CMK (cell line): ENCODE measurements at places on chromosomes 16 and 17.

GRCh38 chr17:19448341-19449268 lies 37.6 kb downstream of the RNF112 start:
- DNase-seq: no peak

DNA sequence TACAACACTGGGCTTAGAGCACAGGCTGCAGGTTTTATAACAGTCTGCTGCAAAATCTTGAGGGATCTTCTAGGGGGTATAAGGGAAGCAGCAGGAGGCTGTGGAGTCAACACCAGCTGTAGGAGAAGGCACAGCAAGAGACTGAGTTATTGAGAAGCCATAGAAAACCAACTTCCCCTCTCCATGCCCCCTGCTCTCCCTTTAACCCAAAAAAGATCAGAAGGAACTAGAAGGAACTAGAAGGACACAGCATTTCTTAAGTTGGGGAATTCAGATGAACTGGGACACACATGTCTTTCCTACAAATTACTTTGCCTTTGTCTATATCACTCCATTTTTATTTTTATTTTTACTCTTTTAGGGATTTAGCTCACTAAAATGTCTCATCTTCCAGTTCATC lies 6.2 kb upstream of the CCL18 start:
- DNase-seq: no peak

DNA sequence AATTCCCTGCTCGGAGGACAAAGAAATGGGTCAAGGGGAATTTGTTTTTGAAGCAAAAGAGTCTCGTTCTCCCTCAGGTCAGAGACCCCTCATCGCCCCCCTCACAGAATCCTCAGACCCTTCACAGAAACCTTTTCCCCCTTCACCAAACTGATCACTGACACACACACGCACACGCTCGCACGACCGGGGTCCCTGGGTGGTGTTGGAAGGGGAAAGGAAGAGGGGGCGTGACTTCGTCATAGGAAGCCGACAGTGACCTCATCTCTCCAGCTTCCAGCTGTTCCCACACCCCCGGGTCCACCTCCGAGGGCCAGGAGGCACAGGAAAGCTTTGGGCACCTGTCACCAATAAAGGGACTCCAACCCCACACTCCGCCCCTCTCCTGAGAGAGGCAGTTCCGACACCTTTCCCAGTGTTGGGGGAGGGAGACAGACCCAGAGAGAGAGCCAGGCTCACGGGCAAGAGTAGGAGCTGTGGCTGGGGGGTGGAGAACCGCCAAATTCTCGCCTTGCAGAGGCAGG lies 1.2 kb downstream of the ASGR1 start:
- DNase-seq: no peak

- DNase-seq: no peak
Measured at GRCh38 chr17:2964028-2964356, 99.4 kb downstream of the OR1D5 start.

- peak; percentile 54 for DNase-seq
Measured at GRCh38 chr17:74981979-74982662, 5.3 kb upstream of the CDR2L start.

DNA sequence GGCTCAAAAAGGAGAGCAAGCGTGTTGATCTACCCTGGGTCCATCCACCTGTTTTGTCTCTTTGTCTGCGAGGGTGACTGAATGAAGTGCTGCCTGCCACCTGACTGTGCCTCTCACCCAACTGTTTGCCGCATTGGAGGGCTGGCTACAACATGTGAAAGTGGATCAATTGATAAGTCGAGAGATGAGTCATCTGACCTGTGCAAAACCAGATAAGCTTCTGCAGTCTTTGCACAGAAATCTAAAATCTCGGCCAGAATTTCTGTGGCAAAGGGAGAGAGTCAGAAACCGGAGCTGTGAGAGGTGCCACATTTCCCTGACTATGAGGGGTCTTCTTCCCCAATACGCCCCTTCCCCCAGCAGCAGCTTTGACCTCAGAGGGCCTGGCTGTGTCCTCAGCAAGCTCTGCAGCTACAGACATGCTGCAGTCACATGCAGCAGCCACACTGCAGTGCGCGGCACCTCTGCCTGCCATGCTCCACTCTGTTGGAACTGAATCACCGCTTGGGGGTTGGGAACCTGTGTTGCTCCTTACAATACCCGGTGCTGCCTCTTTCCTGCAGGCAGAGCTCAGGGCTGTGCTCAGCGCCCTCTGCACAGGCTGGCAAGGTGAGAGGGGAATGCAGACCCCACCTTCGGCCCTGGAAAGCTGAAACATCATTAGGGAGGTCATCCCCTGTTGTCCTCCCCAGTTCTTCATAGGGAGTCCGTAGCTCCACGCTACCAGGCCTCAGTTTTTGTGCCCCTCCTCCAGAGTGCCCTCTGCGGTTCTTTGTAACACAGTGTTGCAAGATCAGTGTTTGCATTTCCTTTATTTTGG lies 16.2 kb upstream of the HAS3 start:
- no peak for DNase-seq

DNA sequence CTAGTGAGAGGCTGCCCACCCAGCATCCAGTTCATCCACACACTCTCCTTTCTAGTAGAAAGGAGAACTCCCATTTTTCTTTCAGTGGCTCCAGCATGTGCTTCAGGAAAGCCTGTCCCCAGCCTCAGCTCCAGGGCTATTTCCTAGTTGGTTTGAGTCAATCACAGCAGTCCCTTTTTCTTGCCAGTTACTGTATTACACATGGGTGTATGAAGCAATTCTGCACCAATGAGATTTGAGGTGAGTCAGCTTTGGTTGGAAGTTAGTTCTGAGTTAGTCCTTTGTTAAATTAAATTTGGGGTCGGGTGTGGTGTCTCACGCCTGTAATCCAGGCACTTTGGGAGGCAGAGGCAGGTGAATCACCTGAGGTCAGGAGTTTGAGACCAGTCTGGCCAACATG lies 24.8 kb downstream of the RAD51D start:
- no peak for DNase-seq

GRCh38 chr16:81040131-81040530 lies 4.5 kb downstream of the ATMIN start:
- DNase-seq: no peak

- no peak for DNase-seq
Measured at GRCh38 chr17:28686296-28686695, 24.3 kb downstream of the SUPT6H start.

DNA sequence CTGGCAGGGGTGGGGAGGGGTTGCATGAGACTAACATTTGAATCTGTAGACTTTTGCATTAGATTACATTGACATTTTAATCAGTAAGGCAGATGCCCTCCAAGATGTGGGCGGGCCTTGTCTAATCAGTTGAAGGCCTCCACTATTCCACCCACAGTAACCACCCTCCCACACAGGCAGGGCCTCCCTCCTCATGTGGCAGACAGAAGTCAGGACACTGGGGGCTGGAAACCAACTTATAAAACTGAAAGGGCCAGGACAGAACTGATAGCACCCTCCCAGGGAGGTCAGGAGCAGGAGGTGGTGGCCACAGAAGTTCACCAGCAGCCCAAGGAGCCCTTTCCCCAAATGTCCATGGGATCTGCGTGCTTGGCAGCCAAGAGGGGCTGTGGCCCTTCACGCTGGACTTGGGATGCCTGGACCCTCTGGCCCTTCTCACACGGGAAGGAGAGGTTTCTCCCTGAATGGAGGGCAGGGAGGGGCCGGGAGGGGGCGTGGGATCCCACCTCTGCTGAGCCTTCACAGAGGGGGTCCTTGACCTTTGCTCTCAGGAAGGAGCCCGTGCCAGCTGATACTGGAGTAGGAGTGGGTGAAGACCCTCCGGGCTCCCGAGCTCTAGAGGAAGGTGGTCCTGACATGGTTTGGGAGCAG lies 4.6 kb downstream of the PYCR1 start:
- no peak for DNase-seq

DNA sequence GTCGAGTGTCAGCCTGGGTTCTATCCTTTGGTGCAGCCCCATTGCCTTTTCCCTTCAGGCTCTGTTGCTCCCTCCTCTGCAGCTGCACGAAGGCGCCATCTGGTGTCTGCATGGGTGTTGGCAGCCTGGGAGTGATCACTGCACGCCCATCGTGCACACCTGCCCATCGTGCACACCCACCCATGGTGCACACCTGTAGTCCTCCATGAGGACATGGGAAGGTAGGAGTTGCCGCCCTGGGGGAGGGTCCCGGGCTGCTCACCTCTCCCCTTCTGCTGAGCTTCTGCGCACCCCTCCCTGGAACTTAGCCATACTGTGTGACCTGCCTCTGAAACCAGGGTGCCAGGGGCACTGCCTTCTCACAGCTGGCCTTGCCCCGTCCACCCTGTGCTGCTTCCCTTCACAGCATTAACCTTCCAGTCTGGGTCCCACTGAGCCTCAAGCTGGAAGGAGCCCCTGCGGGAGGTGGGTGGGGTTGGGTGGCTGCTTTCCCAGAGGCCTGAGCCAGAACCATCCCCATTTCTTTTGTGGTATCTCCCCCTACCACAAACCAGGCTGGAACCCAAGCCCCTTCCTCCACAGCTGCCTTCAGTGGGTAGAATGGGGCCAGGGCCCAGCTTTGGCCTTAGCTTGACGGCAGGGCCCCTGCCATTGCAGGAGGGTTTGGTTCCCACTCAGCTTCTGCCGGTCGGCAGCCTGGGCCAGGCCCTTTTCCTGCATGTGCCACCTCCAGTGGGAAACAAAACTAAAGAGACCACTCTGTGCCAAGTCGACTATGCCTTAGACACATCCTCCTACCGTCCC lies 2.9 kb downstream of the CTRL start:
- DNase-seq: no peak
